ENCODE measurements at places on chromosomes 11 and 22. TPM values are rescaled to one million over a fixed set of nuclear protein-coding genes. Genes with fewer than 3 reads are reported as not detected.

The KBTBD4 gene
- total RNA-seq: 14.3 TPM

DNA sequence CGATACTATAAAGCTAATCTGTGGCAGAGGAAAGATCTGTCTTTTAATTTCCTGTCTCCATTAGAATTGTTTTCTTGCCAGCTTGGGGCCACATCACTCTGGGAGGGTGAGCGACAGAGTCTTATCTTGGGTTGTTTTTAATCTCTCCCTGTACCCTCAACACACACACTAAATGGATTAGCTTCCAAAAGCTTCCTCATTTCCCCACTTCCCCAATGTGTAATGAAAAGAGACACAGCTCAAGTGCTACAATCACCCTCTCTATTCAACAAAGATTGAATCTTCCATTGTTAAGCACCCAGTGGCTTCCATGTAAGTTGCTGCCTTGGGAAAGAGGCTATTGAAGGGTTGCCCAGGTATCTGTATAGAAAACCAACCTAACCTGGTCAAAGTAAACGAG lies 6.1 kb upstream of the ASCL3 start:
- H3K27ac ChIP-seq: no peak overlapping the region
- peaks cover 7% of the 10 kb centered on the region for H3K4me1 ChIP-seq
- no peak overlapping the region for H3K4me3 ChIP-seq
- peaks cover 7% of the 10 kb centered on the region for H3K36me3 ChIP-seq
- DNase-seq: no peak

- no peak overlapping the region for H3K27ac ChIP-seq
- no peak for DNase-seq
- no peak overlapping the region for H3K4me3 ChIP-seq
- H3K4me1 ChIP-seq: peaks cover 11% of the 10 kb centered on the region
- H3K27me3 ChIP-seq: no peaks in the 10 kb centered on the region
- no peaks in the 10 kb centered on the region for H3K36me3 ChIP-seq
These were observed 40.6 kb downstream of the CACNG2 start for GRCh38 chr22:36662981-36663380.

The TECTA gene
- 0.37 TPM for total RNA-seq

The OR51B4 gene
- total RNA-seq: not detected

GRCh38 chr11:119175493-119176077 lies 7.1 kb downstream of the NLRX1 start:
- no peaks in the 10 kb centered on the region for H3K27me3 ChIP-seq
- no peak overlapping the region for H3K27ac ChIP-seq
- peaks cover 4% of the 10 kb centered on the region for H3K4me1 ChIP-seq
- DNase-seq: no peak

All from WTC11 (cell line).